MM.1S (cell line): ENCODE measurements at places on chromosomes 6 and 20.

DNA sequence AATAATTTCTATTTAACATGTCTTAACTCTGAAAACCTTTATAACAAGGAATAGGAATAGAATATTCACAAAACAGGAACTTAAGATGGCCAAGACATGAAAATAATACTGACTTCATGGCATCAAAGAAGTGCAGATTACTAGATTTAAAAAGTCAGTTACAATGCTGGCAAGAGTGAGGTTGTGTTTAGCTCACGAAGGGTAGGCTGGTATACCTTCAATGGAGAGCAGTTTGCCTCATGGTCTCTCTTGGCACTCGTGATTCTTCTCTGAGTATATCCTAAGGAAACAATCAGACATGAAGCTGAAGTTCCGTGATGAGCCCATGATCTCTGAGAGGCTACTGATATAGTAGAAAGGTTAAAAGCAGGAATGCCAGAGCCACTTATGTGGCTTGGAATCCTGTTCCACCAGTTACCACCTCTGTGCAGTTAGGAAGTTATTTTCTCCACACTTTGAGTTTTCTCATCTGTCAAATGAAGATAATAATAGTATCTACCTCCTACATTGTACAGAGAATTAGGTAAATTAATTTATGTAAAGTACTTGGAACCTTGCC is 7.2 kb downstream of the NCOA7 start:
- DNase-seq, result no peak

DNA sequence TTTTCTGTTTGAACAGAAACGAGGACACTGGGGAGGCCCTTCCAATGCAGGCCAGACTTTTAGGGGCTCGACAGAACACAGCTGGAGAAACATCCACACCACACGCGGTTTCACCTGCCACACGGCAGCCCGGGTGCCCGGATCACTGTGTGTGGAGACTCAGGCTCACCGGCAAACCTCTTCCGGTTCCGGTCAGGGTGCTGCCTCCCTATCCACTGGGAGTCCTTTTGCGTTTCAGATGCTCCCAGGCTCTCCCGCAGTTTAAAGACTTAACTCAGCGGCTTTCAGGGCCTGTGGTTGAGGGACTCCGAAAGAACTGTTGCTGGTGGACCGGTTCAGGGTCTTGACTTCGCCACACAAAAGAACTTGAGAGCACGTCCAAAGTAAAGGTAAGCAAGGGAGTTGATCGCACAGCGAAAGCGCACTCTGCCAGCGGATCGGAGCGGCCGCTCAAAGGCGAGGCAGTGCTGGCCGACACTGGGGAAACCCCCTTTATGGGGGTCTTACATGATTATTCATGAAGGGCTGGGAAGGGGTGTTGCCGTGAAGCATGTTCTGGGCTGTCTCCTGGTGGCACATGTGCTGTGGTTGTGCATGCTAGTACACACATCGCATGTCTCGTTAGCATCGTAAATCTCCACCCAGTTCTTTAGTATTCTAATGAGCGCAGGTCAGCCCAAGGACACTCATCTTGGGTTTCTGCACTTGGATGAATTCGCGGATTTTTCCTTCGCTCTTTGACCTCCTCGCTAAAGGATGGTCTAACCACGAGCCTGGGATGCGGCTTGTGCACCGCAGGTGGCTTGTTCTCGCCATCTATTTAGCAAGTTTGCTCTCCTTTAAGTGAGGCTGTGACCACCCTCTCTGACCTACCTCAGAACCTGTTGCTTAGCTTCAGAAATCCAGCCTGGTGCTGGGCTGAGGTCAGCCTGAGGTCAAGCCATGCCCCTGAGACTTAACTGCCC is 180.3 kb downstream of the CDH26 start:
- DNase-seq, result peak; percentile 78

- DNase-seq, result no peak
These were observed 103.6 kb downstream of the PDE7B start for GRCh38 chr6:135955099-135955498.

- DNase-seq, result no peak
These were observed 77.8 kb downstream of the BACH2 start for GRCh38 chr6:90218959-90219208.

GRCh38 chr6:108781419-108782100 is 66.7 kb upstream of the ARMC2 start:
- no peak for DNase-seq

DNA sequence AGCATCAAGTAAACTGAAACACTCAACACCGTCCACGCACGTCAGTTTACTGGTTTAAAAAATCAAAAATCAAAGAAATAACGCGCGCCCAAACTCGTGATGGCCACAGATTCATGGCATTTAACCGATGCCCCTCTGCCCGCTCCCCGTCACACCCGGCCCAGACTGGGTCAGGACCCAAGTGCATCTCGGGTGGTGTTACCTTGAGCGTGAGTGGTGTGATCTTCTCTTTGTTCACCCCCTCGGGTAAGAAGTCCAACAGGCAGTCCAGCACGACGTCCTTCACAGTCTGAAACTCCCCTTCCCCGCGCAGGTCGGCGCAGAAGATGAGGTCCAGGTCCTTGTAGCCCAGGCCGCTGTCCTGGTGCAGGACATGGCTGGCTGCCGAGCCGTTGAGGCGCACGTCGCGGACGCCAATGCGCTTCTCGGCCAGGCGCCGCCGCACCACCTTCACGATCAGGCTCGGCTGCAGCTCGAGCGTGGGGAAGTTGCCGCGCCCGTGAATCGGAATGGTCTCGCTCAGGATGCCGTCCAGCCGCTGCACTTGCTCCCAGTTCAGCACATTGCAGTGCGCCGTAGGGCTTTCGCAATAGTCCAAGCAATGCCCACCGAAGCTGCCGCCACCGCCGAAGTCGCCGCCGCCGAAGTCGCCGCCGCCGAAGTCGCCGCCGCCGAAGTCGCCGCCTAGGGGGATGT is 945 bp downstream of the TENT5A start:
- DNase-seq, result no peak

DNA sequence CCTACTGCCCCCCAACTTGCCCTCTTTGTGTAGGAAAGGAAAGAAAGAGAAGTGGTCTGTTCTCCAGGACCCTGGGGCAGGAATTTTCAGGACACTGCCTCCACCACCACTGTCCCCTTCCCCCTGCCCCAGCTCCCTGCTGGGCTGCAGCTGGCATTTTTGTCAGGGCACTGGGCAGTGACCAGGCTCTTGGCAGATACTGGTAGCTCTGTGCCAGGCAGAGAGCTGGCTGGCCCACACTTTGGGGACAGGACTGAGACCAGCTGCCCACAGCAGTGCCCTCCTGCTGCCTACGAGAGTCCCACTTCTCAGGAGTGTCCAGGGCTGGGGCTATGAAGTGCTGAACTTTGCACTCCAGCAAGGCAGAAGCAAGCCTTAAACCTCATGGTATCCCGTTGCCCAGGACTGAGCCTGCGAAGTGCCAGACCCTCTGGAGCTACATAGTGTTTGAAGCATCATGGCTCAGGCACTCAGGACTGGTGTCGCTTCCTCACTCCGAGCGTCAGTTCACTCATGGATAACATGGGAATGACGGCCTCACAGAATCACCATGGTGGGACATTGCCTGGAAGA is 19.3 kb downstream of the SLC13A3 start:
- DNase-seq, result no peak

GRCh38 chr6:10073341-10073740 is 341.5 kb downstream of the TFAP2A start:
- DNase-seq, result no peak

GRCh38 chr6:127406122-127406521 is 53.1 kb downstream of the KIAA0408 start:
- DNase-seq, result no peak

GRCh38 chr6:16322666-16323312 is 84.4 kb downstream of the GMPR start:
- peak; percentile 94 for DNase-seq

- DNase-seq, result no peak
These were observed 48.9 kb downstream of the ATXN1 start for GRCh38 chr6:16712255-16712930.

DNA sequence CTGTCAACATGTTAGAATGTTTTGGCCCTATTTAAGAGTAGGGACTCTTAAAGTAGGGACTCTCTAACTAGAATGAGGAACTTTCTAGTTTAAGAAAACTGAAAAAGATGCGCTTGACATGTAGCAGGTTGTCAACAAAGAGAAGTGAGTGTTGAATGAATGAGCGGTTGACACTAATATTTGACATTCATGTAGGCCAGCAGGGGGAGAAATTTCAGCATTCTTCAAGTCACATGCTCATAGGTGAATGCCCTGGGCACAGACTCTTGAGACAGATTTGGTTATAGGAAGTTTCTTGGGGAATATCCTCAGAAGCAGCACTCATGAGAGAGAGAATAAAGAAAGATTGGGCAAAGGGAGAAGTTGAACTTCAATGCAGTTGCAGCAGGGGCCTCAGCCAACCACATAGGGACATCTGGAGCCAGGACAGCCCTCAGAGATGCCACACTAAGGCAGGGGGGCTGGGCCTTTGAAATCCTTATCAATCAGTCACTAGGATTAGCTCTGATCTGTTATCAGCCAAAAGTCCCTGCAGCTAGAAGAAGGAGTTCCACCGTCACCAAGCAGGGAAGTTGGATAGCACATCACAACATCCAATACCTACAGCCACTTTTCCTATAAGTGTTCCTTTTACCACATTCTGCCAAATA is 145.1 kb upstream of the FKBP1C start:
- peak; percentile 51 for DNase-seq

DNA sequence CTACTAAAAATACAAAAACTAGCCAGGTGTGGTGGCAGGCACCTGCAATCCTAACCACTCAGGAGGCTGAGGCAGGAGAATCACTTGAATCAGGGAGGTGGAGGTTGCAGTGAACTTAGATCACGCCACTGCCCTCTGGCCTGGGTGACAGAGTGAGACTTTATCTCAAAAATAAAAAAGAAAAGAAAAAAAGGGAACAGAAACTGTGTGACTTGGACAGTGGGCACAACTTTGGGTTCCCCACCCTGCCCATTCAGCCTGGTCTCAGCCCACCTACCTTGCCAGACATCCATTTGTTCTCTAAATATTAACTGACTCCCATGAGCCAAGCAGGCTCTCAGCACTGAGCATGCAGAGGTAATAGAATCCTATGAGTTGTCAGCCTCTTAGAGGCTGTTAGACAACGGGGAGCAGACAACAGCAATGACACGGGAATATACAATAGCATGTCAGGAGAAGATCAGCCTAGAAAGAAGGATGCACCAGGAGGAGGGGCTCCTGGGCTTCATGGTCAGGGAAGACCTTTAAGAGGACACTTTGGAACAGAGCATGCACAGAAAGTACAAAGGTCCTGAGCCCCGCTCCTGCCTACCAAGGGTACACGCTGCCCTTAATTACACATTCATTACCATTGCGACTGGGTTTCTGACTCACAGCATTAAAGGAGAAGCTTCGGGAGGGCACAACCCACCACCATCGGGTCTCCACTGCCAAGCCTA is 20.0 kb downstream of the FAM209B start:
- DNase-seq, result peak; percentile 76

GRCh38 chr6:54874349-54875048 is 27.9 kb downstream of the FAM83B start:
- no peak for DNase-seq

- no peak for DNase-seq
These were observed 12.7 kb upstream of the FAM83C start for GRCh38 chr20:35304956-35305355.

DNA sequence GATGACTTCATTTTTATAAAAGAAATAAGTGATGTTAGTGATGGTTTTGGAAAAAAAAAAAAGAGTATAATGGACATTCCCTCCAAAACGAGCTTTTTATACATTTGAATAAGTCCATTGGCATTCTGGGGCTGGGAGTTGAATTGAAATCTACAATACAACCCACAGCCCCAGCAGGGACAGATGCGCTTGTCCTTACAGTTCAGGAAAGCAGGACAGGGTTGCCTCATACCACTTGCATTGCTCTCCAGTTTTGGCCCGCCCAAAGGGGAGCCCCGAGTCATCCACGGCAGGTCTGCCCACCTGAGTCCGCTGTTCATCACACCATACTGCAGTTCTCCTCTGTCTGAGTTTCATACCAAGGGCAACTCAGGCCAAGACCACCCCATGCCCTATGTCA is 46.2 kb downstream of the VAPB start:
- no peak for DNase-seq

DNA sequence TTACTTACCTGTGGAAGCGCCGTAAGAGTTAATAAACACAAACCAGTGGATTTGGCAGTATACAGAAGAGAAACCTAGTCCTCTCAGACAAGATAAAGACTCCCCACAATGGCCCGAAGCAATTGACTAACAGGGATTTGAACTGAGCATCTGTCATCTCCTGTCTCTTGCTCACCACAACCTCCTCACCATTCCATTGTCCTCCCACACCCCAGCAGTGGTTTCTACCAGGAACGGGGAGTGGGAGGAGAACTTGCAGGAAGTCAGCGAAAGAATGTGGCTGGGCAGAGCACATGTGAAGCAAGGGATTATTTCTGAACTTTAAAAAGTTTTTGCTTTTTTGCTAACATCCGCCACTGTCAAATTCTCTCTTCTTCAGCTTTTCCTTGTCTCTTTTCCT is 24.6 kb upstream of the TAAR1 start:
- no peak for DNase-seq

GRCh38 chr20:40806929-40807820 is 118.1 kb upstream of the MAFB start:
- no peak for DNase-seq

GRCh38 chr6:134703206-134703605 is 246.7 kb downstream of the ALDH8A1 start:
- no peak for DNase-seq
